Naive thymus-derived CD8-positive, alpha-beta T cell (primary cell): ENCODE measurements at places on chromosomes 12 and 14. TPM values are rescaled to one million over a fixed set of nuclear protein-coding genes. Genes with fewer than 3 reads are reported as not detected.

GRCh38 chr14:77830692-77831091 lies 30.8 kb downstream of the ADCK1 start:
- no peak for DNase-seq

GRCh38 chr12:67539946-67540345 lies 108.6 kb upstream of the DYRK2 start:
- no peak for DNase-seq

GRCh38 chr12:45183246-45183645 lies 32.6 kb upstream of the ANO6 start:
- DNase-seq: no peak

GRCh38 chr12:67484791-67485480 lies 163.6 kb upstream of the DYRK2 start:
- DNase-seq: peak; percentile 19

DNA sequence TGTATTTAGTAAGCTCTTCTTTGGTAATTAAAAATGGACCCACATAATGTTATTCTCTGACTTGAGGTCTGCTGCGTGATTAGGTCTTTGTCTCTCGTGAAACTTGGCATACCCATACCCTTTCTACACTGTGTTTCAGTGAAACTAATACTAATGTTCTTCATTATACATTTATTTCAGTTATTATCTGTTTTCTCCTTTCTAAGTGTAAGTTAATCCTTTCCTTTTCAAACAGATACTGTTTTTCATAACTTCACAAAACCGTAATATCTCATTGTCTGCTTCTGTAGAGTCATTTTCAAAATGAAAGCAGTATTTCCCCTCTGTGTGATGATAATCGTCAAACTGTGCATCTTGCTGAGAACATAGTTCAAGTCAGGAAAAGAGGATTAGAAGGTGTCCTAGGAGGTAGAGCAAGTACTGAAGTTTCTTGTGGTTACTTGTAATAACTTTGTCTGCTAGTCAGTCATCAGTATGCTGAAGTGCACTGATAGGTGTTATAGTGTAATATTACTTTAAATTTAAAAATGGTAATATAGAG lies 15.9 kb downstream of the PYROXD1 start:
- DNase-seq: no peak

DNA sequence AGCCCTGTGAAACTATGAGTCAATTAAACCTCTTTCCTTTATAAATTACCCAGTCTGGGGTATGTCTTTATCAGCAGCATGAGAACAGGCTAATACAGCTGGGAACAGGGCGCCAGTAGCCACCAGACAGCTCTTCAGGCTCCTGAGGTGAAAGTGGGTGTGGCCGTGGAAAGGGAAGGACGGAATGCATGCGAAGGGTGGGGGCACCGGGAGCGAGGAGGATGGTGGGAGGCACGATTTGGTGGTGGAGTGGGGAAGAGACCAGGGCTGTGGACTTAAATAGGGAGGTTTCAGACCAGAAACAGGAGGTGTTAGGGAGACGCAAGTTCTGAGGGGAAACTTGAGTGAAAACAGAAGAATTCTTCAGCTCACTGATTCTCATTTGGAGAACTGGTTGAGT lies 44.1 kb upstream of the CHST11 start:
- DNase-seq: no peak

DNA sequence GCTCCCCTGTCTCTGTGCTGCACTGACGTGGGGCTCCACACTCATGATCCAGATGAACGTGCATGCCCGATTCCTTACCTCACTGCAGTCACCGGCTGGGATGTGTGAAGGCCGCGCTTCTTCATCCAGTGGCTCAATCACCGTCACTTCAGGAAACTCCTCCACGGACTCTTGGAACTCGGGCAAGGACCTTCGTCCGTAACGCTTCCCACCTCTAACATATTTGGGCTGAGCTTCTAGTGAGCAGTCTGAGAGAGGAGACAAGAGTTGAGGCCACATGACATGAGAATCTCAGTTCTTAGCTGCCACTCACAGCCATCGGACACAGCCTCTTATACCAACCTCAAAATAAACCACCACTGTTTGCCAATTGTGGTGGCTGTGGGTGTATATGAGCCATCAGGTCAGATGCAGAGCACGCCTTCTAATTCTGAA lies 38.3 kb downstream of the NIN start:
- no peak for DNase-seq

DNA sequence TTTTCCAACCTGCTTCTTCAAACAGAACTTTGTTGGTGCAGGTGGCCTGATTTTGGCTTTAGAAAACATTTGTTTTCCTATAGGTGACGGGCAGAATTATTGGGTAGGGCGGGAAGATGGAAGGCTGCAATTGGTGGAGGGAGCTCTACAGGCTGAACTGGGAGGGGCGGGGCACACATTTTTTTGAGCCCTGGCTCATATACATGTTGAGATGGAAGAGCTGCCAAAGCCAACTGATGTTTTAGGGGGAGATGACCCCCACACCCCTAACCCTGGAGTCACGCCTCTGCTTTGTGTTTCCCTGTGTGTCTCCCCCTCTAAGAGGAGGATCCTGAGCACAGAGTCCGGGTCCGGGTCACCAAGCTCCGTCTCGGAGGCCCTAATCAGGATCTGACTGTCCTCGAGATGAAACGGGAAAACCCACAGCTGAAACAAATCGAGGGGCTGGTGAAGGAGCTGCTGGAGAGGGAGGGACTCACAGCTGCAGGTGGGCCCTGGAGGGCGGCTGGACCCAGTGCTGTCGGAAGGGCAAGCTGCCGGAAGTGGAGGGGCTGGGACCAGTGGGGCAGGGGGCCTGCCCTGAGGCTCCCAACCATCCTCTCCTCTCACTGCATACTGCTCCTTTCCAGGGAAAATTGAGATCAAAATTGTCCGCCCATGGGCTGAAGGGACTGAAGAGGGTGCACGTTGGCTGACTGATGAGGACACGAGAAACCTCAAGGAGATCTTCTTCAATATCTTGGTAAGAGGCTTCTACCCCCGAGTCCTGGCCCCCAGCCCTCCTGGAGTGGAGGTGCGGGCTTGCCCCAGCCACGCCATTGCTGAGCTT lies 18.6 kb downstream of the AGAP2 start:
- DNase-seq: no peak

GRCh38 chr14:63288853-63289252 lies 29.9 kb downstream of the GPHB5 start:
- DNase-seq: no peak

DNA sequence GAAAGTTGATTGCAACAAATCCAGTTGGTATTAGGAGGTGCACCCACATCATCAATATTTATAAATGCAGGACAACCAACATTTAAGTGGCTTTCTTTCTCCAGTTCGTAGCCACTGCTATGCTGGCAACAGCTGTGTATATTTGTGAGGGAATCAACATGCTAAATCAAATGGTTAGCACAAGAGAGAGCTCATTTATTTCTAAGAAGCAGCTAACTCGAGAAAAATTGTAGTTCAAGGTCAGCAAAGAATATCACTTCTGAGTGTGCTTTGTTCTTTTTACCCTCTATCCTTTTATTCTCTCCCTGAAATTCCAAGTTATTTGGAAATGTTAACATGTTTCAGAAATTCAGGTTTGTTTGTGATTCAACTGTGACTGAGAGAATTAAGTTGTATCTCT lies 137.3 kb downstream of the NAV3 start:
- no peak for DNase-seq

- no peak for DNase-seq
Observed at GRCh38 chr12:41907550-41907949, 237.1 kb downstream of the GXYLT1 start.

- no peak for DNase-seq
Observed at GRCh38 chr12:108921946-108922345, 42.1 kb downstream of the DAO start.

DNA sequence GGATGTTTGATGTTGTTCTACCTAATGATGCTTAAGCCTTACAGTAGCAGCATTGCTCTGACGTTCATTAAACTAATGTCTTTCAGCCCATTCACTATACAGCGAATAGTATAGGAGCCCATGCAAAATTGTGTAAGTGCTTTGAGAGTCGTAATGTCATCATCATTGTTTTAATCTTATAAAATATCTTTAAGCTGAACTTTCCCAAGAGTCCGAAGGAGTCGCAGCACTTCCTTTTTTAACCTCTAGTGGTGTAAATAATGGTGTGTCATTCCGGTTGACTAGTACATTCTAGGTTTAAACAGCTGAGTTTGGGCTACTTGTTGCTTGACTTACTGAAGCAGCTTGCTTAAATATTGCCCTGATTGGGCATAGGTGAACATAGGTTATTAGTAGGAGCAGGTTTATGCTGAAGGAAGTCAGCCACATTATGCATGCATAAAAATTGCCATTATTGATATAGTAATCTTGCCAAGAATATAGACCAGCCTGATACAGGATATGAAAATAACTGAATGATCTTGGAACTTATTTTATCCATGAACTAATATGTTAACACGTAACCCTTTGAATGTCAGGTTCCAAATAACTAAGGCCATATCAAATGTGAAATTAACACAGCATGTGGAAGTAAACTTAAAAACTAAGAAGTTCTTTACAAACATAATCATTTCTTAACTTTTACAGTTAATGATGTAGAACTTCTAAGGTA lies 2.6 kb downstream of the WNK1 start:
- no peak for DNase-seq

- DNase-seq: no peak
Observed at GRCh38 chr14:64421166-64421565, 33.0 kb downstream of the MTHFD1 start.

DNA sequence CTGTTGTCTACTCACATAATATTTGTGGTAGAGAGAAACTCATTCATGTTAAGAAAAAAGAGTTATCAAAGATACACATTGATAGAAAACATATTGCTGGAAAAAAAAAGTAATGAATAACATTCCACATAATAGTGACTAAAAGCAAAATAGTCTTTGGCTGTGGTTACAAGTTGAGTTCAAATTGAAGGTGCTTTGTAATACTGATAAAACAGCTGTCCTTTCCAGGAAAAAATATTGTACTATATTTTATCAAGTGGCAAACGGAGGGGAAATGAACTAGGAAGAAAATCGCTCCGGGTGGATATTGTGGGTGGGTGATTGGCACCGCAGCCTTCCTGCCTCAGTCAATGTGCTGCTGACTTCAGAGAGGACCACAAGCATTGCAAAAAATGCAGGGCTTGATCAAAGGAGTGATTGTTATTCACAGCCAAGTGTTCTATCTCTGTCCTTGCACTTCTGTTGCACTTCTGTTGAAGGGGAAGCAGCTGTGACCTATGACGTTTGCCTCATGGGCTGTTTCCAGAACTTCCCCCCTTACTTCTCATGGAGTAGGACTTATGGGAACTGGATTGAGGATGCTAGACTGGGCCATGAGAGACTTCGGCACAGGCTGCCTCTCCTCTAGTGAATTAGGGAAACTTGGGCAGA lies 114.4 kb downstream of the VRK1 start:
- peak; percentile 22 for DNase-seq

- no peak for DNase-seq
Observed at GRCh38 chr12:124110372-124110883, 137.4 kb downstream of the ZNF664 start.

DNA sequence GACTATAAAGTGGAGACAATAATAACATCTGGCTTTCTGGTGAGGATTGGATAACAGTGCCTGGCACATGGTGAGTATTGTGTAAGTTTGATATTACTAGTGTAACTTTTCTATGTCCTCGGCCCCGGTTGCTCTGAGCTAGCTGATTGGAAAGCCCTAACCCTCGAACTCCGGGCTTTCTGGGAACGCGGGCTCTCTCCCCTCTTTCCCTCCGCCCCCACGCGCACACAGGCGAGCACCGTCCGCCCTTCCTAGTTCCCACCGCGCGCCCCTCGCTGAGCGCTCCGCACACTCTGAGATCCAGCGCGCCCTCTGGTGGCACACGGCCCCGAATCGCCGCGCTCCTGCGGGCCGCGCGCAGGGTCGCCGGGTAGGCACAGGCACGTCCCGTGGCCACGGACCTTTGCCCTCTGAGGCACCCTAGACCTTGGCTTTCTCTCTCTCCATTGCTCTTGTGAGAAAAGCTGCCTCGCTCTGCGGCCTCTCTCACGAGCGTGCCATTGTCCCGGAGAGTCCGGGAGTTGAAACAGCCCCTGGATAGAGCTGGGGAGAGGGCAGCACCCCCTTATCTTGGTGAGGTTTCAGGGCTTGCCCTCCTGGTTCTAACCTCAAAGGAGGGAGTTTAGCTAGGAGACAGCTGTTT lies 23.2 kb upstream of the ESRRB start:
- DNase-seq: peak; percentile 17

DNA sequence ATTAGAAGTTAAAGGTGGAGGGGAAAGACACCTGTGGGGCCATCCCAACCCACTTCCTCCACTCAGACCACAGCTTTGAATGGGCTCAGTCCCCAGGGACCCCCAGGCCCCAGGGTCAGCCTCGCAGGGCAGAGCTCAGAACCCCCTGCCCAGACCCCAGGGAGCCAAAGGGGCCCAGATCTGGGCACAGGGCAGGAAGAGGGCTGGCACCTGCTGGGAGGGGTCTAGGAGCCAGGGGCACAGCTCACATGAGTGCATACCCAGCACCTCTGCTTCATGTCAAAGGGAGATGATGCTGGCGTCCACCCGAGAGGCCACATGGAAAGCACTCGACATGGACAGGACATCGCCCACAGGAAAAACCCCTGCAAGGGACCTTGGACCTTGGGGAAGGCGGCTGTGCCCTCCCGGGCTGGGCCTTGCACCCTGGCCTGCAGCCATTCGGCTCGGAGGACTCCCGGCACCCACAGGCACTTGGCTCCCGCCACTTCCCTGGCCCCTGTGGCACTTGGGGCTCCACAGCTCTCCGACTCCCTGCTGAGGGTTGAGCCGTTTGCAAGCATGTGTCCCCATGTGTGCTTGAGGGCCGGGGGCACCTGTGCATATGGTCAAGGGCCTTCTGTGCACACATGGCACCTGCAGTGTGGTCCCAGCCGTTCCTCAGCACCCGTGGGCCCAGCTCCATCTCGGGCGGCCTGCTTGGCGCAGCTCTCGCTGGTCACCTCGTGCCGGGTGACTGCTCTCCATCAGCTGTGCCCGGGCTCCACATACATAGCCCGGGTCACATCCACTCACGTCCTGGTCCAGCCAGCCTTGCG lies 7.8 kb upstream of the AMN start:
- no peak for DNase-seq

- DNase-seq: no peak
Observed at GRCh38 chr12:117162633-117163032, 27.6 kb downstream of the FBXO21 start.

GRCh38 chr14:100815478-100816285 lies 10.2 kb upstream of the MEG3 start:
- no peak for DNase-seq

Gene ANAPC7
- 32.3 TPM for polyA plus RNA-seq

Gene ASCL1
- not detected for polyA plus RNA-seq

Gene NRXN3
- polyA plus RNA-seq: not detected

Gene SSPN
- not detected for polyA plus RNA-seq

Gene RPL10L
- not detected for polyA plus RNA-seq

Gene JAG2
- 0.21 TPM for polyA plus RNA-seq

Gene OTOGL
- not detected for polyA plus RNA-seq

Gene TSPAN8
- polyA plus RNA-seq: not detected

Gene NYNRIN
- 0.13 TPM for polyA plus RNA-seq

Gene ARHGAP9
- polyA plus RNA-seq: 136 TPM

Gene LRRIQ1
- polyA plus RNA-seq: not detected

Gene RNASE4
- not detected for polyA plus RNA-seq

Gene STON2
- polyA plus RNA-seq: not detected

Gene ZFYVE26
- polyA plus RNA-seq: 2.7 TPM
